Pancreas (tissue), 10 donors: ENCODE measurements at places on chromosomes 12 and 14. TPM values are rescaled to one million over a fixed set of nuclear protein-coding genes. Genes with fewer than 3 reads are reported as not detected.
A peak's percentile ranks its signal among the peaks of the same experiment; 100 is the strongest.

DNA sequence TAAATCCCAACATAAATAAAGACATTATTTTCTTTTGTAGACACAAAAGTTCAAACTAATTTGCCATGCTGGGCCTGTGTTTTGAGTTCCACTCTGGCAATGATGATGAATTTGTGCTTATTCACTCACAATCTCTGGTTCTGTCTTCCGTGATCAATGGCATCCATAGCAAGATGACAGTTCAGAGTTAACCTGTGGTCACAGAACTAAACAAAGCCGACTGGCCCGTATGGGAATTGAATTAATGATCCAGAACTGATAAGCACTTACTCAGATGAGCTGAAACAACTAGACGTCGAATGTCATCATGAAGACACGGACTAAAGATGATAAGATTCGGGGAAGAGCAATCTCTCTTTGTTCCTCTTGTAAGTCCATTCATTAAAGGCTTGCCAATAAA is 81.6 kb downstream of the CAPZA3 start:
- no peak for DNase-seq

GRCh38 chr12:128726886-128727285 is 96.9 kb downstream of the SLC15A4 start:
- no peak for DNase-seq

The NYNRIN gene
- polyA plus RNA-seq = 2.7 TPM

GRCh38 chr12:121773011-121773777 is 20.3 kb downstream of the RHOF start:
- DNase-seq = peak; percentile 86

The PEBP1 gene
- 216 TPM for polyA plus RNA-seq
